ENCODE measurements at places on chromosomes 16 and 17.

DNA sequence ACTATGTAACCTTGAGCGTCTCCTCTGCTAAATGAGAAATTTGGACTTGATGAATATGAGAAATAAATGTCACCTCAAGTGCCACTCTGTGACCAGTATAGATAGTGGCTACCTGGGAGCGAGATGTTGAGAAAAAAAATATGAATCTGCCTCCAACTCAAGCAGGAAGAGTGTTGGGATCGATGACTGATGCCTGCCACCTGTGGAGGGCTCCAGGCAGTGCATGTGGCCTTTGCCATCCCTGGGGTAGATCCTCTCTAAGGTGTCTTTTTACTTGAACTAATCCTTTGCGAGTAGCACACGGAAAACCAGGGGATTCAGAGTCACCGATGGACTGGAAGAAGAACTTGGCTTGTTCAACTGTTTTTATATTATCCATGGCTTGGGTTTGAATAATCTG lies 9.4 kb downstream of the CCDC182 start:
- DNase-seq: no peak

DNA sequence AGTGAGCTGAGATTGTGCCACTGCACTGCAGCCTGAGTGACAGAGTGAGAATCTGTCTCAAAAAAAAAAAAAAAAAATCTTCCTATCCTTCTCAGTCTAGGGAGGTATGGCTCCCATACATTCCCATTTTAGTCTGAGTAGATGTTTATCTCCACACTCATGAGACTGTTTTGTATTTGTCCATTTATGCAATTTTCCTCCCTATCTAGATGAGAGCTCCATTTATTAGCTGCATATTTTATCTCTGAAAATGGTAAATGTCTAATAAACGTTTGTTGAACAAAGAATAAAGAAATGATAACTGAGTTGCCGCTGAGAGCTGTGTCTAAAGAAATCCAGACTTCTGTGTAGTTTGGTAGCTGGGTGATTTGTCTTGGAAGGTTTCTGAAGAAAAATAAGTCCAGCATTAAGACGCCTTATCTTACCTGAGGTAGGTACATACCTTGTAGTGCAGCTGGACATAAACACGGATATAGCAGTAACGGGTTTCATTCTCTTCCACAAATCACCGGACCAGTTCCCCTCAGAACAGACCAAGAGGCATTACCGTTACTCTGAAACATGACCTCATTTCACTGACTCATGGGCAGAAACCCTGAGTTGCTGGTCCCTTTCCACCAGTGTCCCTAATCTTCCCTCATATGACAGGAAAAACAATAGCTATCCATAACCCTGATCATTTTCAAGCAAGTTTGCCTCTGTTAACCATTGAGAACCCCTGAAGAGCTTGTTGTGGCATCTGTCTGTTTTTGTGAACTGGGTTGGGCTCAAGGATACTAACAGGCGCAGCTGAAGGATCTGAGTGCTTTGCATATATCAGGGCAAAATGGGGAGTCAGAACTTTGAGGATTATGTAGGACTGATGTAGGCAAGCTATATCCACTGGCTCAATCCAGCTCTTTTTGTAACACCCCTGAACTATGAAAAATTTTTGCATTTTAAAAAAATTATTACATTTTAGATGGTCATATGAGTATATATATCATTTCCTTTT lies 177.4 kb upstream of the XYLT1 start:
- no peak for DNase-seq

- DNase-seq: no peak
Measured at GRCh38 chr16:73951481-73951880, 345.1 kb upstream of the PSMD7 start.

GRCh38 chr17:73028299-73028755 lies 64.2 kb downstream of the SLC39A11 start:
- no peak for DNase-seq

DNA sequence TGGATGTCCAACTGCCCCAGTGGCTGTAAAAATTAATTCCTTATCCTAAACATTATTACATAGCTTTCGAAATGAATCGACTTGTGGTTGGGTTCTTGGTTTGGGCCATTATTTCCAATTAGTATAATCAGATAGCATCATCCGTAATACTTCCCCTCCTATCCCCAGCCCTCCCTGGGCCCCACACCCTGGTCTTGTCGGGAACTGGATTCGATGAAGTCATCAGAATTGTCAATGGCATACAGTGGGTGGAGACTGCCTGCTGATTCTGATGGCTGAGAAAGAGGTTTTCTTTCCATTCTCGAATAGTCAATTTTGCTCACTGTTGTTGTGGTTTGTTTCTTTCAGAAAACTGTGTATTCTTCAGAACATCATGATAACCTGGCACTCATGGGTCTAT lies 395.1 kb downstream of the SEC14L1 start:
- no peak for DNase-seq

DNA sequence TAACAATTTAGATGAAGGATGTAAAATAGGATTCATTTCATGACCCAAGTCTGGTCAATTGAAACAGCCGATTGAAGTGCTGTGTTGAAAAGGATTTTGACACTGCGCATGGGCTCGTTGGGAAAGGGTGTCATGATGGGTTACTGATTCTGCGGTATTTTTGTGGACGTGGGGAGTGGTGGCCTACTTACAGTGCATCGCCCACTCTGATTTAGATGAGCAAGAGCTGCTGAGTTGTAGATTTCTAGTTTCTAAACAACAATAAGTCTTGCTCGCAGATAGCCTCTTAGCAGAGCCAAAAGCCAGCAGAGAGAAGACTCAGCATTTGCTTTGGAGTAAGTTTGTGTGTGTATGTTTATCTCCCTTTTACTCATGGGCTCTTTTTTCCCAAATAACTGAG lies 731.0 kb downstream of the MAF start:
- DNase-seq: no peak

DNA sequence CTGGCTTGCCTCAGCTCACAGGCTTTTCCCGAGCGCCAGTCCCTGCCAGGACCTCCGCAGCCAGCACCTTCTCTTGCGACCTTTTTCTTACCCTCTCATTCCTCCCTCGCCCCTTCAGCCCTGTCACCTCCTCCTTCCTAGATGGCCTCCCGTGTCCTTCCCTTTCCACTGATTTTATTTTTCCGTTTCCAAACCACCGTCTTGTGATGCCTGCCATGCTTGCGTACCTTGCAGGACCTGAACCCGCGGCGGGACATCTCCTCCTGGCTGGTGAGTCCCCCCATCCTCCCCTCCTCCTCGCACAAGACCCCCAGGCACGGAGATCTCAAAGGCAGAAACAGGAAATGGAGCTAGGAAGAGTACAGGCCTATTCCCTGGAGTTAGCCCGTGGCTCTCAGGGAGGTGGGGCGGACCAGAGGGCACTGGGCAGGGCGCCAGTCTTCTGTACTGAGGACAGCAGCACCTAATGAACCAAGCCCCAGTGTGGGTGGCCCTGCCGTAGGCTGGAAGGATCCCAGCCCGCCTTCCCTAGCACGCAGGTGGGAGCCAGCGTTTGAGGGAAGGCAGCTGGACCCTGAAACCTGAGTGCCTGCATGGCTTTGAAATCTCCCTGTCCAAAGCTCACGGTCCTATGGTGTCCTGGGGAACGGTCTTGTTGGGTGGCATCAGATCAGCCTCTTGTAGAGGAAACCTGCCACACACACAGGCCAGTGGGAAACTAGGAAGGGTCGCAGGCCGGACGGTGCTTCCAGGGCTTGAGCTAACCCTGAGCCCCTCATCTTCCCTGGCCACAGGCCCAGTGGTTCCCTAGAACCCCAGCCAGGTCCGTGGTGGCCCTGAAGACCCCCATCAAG lies 612 bp downstream of the CISD3 start:
- peak; percentile 81 for DNase-seq

GRCh38 chr17:81716674-81716996 lies 4.6 kb downstream of the SLC25A10 start:
- no peak for DNase-seq

GRCh38 chr17:43817826-43818225 lies 15.1 kb downstream of the MPP3 start:
- DNase-seq: no peak

- no peak for DNase-seq
Measured at GRCh38 chr16:1188432-1189189, 35.7 kb downstream of the CACNA1H start.

- DNase-seq: peak; percentile 60
Measured at GRCh38 chr16:57606847-57607501, 21.5 kb upstream of the ADGRG1 start.

GRCh38 chr16:4290236-4290830 lies 17.5 kb upstream of the TFAP4 start:
- no peak for DNase-seq

DNA sequence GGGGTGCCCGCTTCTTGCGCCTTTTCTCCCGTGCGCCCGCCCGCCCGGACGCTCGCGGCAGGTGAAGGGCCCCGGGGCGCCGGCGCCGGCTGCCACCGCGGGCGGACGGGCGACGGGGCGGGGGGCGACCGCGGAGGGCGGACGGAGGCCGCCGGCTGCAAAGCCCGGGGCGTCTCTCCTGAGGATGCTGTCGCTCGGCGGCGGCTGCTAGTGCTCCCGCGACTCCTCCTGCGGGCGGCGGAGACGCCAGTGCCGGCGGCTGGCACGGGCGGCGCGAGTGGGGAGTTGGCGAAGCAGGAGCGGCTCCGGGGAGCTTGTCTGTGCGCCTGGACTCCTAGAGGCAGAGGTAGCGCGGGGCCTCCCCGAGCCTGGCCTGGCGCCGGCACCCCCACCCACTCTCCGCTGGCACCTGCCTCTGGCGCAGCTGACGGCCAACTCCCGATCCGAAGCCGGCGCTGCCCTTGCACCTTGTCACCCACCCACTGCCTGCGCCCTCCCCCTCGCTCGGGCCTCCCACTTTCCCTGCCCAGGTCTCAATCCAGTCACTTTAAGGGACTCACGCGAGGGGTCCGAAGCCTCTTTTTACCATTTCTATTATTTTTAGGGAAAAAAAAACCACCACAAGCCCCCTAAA lies at the start of gene FAM20A:
Gene FAM20A (minus strand): TSS at position 437 of the 634 bp plus-strand sequence. CDS start 701 bp downstream, outside the sequence.
- peak; percentile 68 for DNase-seq

GRCh38 chr17:19762515-19762961 lies 14.4 kb upstream of the ALDH3A1 start:
- DNase-seq: peak; percentile 85

GRCh38 chr16:48531011-48531962 lies 78.7 kb downstream of the N4BP1 start:
- no peak for DNase-seq

DNA sequence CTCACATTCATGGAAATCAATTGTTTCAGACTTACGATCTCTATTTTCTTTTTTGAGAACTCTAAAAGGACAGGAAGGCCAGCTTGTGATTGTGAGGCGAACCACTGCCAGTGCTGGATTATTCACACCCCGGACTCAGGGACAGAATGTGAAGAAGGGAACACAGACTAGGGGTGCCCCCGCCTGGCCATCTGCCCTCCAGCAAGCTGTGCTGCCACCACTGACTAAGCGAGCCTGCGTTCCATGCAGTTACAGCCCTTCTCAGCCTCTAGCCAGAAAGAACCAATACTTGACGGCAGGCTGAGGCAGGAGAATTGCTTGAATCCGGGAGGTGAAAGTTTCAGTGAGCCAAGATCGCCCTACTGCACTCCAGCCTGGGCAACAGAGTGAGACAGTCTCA lies 2.8 kb downstream of the HAGH start:
- no peak for DNase-seq

- no peak for DNase-seq
Measured at GRCh38 chr16:14449790-14450480, 180.1 kb downstream of the PARN start.

DNA sequence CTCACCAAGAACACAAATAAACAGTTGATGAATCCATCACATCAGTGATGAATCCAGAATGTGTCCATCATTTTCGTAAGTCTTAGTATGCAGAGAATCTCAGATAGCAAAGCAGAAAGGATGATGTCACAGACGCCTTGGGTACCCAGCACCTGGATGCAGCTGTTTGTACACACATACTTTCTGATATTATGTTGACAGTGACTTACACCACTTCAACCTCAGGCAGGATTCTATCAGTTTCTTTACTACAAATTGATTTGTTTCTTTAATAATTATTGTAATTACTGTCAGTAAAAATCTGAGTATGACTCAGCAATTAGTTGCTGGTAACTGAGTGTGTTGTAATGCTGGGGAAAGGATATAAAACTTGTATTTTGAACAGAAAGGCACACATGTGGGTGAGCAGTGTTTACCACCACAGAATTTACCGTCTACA lies 159.8 kb downstream of the RPTOR start:
- DNase-seq: no peak
